ENCODE measurements at places on chromosomes 4 and X.

- no peak for DNase-seq
Observed at GRCh38 chr4:158811216-158811540, 42.4 kb downstream of the FNIP2 start.

DNA sequence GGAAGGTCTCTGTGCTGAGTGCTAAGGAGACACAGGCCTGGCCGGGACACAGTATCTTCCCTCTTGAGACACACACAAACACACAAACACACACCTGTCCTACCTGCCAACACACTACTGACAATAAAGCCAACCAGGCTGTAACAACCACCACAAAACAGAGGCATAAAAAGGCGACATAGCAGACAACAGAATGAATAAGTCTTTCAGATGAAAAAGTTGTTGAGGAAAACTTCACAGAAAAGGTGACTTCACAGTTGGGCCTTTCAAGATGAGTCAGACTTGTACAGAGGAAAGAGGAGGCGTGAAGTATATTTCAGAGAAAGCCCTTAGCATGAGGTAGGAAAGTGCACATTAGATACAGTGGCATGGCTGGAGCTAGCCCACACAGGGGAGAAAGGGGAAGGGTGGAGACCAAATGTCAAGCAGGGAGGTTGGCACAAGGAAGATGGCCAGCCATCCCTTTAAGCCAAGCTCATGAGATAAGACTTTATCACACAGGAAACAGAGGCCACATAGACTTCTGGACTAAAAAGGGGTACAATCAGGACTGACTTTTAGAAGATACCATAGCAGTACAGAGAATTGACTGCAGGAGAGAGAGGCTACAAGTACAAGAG is 54.0 kb downstream of the SLC9A7 start:
- no peak for DNase-seq

DNA sequence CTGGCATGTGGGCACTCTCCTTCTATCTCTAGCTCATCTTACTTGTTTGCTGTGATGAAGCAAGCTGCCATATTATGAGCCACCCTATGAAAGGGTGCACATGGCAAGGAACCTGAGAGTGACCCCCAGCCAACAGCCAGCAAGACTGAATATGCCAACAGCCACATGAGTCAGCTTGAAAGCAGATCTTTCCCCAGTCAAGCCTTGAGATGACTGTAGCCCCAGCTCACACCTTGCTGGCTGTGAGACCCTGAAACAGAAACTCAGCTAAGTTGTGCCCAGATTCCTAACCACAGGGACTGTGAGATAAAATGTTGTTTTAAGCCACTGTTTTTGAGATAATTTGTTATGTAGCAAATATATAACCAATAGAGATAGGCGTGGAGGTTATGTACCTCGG is 36.2 kb downstream of the KDM5C start:
- no peak for DNase-seq

DNA sequence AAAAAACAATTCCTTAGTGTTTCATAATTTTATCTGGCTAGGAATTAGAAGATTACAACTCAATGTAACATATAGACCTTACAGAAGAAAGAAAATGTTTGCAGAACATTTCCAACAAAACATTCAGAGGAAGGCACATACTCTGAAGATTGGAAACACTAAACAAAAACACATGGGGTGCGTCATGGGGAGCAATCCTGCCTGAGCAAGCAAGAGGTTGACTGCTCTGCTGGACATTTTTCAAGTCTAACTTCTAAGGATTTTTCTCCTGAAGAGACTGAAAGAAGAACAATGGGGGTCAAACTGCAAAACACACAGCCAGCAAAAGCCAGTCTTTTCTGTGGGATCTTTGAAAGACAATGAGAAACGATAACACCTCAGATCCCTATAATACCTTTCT is 182.8 kb downstream of the GUCY2F start:
- DNase-seq = no peak

Measured in activated CD8-positive, alpha-beta memory T cell treated with anti-CD3 and anti-CD28 coated beads for 1 hour (primary cell).